ENCODE measurements at places on chromosomes 7 and 10.

GRCh38 chr10:69415951-69416350 is 767 bp downstream of the TACR2 start:
- DNase-seq: no peak

DNA sequence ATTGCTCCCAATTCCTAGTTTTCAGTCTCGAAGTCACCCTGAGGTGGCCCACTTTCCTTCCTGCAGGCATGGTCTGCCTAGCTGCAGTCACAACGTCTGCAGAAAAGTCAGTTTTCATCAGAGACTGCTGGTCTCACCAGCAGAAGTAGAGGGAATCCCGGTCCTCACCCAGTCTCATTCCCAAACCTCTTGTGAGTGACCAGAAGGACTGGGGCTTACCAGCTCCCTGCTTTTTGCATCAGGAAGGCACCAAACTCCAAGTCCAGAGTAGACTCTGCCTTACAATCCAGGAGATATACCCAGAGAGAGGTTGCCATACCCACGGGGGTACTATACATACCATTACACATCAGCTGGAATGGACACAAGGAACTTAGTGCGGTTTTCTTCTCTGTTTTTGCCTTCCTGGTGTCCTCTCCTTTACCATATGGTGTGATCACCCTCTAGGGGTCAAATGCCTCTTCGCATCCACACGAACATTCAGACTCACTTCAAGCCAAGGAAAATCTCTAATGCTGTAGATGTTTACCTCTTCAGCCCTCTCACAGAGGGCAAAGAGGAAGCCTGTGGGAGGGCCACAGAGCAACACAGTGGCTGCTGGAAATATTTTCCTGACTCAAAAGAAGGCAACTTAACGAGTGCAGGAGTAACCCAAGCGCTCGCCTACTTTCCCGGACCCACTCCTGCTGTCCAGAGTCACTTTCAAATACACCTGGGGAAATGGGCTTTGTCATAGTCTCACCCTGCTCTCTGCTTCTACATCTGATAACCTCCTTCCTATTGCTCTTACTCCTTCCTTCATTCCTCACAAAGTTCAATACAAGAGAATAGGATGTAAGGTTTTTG is 220.9 kb downstream of the C7orf25 start:
- no peak for DNase-seq

DNA sequence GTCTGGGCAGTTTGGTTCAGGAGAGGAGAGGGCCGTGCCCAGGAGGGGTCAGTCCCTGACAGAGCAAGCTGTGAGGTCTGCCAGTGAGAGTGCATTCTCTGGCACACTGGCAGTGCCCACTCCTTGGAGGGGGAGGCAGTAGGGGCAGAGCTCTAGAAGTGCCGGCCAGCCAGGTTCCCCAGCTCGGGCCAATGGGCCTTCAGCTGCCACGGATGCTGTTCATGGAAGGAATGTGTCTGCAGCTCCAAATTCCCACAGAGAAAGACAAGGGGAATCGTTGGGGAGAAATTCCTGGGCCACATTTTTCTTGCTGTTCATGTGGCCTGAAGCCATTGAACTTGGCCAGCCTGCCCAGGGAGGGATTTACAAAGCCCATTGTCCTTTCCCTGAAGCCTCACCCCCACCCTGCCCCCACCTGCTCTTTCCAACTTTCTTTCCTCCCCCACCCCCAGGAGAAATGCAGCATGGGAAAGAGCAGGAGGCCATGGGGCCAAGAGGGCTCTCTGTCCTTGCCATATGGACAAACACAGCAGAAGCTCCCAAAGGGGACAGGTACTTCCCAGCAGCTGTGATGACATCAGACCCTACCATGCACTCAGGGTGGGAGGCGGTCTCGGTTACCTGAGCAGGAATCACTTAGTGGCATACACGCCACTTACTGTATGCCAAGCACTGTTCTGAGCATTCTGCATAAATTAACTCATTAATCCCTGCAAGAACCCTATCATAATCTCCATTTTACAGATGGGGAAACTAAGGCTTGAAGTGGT is 70.7 kb downstream of the ARHGAP22 start:
- no peak for DNase-seq

GRCh38 chr7:15087771-15088170 is 185.2 kb upstream of the DGKB start:
- no peak for DNase-seq

- no peak for DNase-seq
Measured at GRCh38 chr7:130699686-130700085, 13.3 kb upstream of the TSGA13 start.

DNA sequence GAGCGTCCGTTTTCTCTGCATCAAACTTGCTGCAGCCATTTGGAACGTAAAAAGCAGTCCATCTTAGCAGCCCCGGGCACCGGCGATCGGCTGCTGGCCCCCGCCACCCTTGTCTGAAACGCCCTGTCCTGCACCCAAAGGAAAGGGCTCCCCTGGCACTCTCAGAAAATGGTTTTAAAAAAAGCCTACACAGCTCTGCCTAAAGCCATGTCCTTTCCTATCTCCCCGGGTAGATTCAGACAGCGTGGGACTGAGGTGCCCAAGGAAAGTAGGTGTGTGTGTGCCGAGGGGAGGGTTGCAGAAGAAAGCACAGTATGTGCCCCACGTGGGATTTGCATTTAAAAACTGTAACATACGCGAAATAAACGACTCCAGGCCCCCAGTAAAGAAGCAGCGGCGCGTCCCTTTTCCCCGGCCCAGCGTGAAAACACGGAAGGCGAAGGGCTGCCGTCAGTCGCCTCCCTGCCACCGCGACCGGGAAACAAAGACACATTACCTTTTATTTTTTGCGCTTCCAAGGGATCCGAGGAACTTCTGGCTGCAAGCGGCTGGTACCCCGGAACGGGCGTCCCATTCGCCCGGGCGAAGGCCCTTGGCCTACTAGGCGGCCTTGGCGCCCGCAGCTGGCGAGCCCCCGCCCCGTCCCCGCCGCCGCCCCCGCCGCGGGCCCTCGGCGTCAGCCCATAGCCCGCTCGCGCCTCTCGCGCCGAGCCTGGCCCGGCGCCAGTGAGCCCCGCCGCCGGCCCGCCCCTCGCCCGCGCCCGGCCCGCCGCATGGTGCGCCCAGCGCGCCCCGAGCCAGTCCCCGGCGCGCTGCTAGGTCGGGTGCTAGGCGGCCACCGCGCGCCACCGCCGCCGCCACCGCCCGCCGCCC is 304.6 kb downstream of the PRPF18 start:
- DNase-seq: no peak

GRCh38 chr10:80144067-80144695 is 11.7 kb downstream of the PLAC9 start:
- no peak for DNase-seq

- no peak for DNase-seq
Measured at GRCh38 chr10:59595593-59595992, 114.1 kb downstream of the SLC16A9 start.

- no peak for DNase-seq
Measured at GRCh38 chr7:80500325-80500724, 11.5 kb downstream of the GNAT3 start.

- no peak for DNase-seq
Measured at GRCh38 chr10:87660484-87661133, 931 bp downstream of the PAPSS2 start.

GRCh38 chr10:119135513-119135881 is 30.0 kb downstream of the SFXN4 start:
- no peak for DNase-seq

- no peak for DNase-seq
Measured at GRCh38 chr10:86586516-86586915, 64.9 kb upstream of the WAPL start.

DNA sequence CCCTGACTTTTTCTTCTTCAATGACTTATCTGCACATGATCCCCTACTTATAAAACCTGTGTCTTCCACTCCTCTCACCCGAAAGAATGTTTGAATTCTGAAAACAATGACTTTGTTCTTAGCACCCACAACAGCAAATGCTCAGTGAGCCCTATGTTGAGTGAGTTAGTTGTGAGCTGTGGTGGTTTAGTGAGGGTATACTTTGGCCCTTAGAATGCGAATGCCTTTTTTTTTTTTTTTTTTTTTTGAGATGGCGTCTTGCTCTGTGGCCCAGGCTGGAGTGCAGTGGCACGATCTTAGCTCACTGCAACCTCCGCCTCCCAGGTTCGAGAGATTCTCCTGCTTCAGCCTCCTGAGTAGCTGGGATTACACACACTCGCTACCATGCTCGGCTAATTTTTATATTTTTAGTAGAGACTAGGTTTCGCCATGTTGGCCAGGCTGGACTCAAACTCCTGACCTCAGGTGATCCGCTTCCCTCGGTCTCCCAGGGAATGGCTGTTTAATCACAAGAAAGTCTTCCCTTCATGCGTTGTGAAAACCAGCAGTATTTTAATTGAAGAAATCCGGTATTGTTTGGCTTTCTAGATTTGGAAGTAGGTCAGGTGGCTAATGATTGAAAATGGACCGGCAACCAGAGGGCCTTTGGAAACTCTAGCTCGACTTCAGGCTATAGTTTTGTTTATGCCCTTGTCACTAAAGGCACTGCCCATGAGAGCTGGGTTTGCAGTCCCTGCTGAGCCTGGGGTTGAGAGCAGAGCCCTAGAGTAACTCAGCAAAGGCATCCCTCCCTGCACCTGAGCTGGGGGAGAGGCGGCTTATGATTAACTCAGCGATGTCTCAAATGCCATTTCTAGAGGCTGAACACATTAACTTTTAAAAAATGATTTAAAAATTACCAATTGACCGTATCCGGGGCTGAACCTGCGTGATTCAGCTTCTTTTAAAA is 41.3 kb downstream of the CUX1 start:
- no peak for DNase-seq

DNA sequence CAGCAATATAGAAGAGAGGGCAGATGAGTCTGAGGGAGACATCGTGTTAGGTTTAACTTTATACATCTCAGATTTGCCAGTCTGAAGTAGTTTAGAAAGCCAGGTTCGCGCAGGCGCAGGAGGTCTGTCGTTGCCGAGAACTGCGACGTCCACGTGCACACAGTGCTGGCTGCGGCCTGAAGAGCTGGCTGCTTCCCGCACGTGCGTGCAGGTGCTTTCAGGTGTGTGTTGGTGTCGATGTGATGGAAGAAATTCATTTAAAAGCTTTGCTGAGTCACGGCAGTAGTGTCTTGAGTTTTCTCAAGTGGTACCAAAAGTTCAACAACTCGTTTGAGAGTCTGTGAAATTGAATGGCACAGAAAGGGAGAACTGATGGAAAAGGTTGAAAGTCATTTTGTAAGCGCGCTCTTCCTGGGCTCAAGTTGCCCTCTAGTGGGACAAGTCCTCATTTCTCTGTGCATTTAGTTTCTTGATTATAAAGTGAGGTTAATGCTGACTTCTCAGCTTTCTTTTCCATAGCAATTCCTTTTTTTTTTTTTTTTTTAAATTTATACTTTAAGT is 18.6 kb downstream of the WDR37 start:
- DNase-seq: no peak

DNA sequence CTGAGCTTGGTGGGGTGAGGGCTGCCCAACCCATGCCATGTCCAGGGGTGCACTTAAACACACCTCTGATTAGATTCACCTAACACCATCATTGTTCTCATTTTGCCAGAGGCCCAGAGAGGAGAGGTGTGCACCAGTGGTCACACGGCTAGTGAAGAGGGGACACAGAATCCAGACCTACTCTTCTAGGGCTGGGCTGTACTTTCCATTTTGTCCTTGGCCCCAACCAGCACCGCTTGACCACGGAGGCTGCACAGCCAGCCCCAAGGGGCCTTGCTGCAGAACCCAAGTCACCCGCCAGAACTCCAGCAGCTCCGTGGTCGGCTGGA is 246 bp upstream of the WDFY4 start:
- DNase-seq: no peak

DNA sequence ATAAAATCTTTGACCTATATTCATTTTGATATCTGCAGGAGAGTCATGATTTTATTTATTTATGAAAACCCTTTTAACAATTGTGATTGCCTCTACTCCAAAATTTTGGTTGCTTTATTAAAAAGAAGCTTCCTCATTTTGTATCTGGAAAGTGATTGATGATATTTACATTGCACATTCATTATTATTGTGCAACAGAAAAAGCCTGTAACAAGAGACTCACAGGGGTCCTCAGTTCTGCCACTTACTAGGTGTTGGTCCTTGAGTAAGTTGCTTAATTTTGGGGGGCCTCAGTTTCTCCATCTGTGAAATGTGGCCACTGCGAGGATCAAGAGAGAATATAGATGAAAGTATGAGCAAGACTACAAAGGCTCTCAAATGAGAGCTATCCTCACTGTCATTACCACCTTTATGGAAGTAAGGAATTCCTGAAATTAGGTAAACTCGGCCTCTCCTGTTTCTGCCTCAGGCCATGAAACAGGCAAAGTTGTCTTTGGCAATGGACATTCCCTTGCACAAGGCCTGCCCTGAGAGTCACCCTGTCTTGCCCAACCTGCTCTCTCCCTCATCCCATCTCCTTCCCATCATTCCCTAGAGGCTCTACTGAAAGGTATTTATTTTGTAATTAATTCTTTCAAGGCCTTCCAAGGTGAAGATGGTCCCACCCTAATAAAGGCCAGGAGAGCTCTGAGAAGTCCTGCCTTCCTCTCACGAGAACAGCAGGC is 66.1 kb upstream of the ABLIM1 start:
- DNase-seq: no peak

- DNase-seq: no peak
Measured at GRCh38 chr10:100790761-100791208, 45.4 kb downstream of the PAX2 start.

DNA sequence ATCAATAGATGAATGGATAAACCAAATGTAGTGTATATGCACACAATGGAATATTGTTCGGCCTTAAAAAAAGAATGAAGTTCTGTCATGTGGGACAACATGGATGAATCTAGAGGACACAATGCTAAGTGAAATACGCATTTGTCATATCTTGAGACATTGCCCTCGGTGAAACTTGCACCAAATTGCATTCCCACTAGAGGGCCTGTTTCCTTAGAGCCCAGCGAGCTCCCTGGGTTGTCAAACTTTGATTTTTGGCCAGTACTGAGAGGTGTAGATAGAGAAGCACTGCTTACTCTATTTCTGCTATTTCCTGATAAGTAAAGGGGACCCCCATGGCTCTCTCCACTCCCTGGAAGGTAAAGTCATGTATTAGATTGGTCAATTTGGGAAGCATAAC is 157.1 kb downstream of the GPAM start:
- DNase-seq: no peak

DNA sequence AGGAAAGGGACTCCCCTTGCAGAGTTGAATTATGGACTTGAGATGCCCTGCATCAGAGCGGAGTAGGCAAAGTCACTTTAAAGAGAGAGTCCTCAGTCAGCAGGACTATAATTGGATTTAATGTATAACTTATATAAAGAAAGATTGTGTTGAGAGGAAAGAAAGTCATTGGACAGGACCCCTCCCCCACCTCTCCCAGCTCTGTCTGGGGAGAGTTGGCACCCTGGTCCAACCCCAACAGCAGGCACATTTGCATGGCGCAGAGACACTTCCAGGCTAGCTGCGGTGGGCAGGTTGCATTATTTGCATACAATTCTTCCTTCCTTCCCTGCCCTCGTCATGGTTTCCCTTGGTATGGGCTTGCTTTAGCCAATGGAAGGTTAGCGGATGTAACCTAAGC is 46.1 kb upstream of the NPTX2 start:
- no peak for DNase-seq

All from stimulated activated CD8-positive, alpha-beta memory T cell treated with anti-CD3 and anti-CD28 coated beads, Interleukin-4, amount 100 ng/mL, for 24 hours (primary cell).